Activated CD8-positive, alpha-beta memory T cell treated with anti-CD3 and anti-CD28 coated beads for 24 hours (primary cell): ENCODE measurements at places on chromosomes 7 and 10.
A peak's percentile ranks its signal among the peaks of the same experiment; 100 is the strongest.

DNA sequence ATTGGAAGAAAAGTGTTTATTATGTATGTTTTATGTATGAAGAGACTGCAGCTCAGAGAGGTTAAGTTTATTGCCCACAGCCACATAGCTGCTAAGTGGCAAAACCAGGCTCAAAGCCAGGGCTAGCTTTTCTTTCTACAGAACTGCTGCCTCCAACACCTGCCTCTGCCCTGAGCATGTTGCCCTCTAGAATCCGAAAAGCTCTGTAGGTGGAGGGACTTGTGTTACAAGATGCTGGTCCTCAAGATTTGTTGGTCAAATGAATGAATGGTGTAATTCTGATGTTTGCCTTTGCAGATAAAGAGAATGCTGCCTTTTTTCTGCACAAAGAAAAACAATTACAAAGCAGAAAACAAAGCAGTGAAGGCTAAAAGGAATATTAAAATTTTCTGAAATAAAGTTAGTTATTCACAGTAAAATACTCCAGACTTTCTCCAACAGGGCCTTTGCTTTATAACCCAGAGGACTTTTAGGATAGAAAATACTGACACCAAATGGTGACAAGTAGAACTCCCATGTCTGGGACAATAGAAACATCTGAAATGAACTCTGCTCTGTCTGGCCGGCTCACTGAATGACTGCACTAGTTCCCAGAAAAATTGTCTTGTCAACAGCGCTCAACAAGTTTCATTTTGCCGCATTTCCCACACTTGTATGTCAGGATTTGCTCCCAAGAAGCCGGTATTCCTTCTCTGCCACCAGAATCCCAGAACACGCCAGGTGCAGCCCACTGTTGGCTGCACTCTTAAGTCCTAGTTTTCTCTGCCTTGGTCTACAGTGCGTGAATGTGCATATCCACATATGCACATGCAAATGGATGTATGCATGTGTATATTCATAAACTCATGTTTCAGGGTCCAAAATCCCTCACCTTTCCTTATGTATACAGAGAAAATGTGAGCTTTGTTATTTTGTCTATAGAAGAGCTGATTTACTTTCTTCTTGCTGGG lies 11.0 kb upstream of the DNTT start:
- DNase-seq, result no peak

DNA sequence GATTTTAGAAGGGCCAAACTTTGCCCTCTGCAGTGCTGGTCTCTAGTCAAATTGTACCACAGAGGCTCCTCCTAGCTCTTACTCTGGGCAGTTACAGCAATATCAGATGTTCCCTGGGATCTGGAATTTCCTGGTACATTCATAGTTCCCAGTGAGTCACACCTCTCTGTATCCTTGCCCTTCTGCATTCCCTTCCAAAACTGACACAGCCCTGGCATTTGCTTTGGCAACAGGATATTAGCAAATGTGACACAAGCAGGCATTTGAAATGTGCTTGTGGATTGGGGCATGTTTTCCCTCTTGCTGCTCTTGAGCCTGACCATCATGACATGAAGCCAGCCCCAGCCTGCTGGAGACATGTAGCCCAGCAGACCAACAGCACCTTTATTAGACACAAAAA lies 284.7 kb upstream of the AKR1E2 start:
- no peak for DNase-seq

DNA sequence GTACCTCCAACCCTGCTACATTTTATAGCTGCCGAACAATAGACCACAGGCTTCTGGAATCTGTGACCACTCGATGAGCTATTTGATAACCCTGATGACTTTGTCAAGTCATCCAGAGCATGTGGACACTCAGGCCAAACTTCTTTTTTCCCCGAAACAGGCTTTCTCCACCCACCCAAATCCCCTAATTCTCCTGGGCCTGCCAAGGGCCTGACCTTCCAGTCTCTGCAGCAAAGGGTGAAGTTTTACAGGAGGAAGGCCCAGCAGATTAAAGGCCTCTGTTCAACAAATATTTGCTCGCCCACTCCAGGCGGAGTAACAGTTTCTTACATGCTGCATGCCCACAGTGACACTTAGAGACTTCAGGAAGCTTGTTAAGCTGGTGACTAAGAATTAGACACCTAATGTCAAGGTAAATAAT lies 2.0 kb downstream of the JCAD start:
- peak; percentile 28 for DNase-seq

DNA sequence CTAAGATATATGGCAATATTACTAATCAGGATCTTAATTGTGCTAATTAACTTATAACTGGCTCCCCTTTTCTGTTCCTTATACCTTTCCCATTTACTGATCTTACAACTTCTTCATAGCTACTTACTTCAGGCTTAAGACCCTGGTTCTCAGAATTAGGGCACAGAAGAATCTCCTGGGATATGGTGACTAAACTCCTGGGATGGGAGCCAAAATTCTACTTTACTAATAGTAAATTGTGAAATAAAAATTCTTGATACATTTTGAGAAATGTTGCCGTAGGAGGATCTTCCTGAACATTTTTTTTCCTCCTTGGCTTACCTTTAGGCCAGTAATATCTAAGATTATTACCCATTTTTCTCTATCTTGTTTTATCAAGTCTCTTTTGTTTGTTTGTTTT lies 309.5 kb downstream of the ATRNL1 start:
- no peak for DNase-seq

GRCh38 chr10:2475711-2476217 lies 591.6 kb upstream of the PFKP start:
- no peak for DNase-seq

GRCh38 chr7:28483112-28483511 lies 70.8 kb downstream of the CREB5 start:
- no peak for DNase-seq

DNA sequence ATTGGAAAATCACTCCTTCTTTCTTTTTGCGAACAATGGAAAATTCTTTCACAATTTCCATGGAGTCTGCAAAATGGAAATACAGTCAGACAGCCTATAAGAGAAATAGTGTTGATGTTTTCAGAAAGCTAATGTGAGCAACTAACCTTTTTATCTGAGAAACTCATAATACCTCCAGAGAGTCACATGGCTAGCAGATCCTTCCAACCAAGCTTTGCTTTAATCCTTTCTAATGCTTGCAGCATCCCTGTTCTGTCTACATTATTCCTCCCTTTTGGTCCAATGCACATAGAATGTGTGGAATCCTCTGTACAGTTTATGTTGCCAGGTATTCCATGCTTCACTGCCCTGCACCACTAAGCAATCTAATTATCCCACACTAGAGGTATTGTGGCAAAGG lies 717.5 kb upstream of the LRRN3 start:
- no peak for DNase-seq

- no peak for DNase-seq
These were observed 132.0 kb downstream of the WNT2 start for GRCh38 chr7:117190746-117191435.

GRCh38 chr10:110608087-110608486 lies 36.0 kb upstream of the RBM20 start:
- DNase-seq, result no peak

DNA sequence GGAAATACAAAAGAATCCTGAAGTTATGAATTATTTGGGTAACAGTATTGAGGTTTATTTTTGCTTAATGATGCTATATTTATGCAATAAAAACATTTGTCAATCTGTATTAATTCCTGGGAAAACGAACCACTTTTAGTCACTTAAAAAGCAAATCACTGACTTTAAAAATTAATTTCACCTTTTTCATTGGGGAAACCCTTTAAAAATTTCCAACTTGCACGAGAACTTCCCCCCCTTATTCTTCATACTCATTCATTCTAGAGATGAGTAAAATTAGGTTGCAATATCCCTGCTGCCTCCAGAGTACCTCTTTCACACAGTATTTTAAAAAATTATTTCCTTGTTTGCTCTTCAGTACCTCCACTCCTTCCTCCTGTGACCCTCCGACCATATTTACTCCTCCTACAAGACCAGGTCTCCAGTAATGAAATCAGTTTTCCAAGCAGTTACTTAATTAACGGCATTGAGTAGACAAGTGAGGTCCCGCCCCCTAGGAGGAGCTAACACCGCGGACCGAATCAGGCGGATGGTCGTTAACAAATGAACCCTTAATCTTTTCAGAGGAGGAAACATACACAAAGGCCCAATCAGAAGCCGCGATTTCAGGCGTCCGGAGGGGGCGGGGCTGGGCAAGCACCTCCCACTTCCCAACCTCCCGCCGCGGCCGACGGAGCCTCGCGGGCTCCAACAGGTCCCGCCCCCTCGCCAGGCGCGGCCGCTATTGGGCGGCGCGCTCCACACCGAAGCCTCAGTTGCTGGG lies 465 bp upstream of the TRIM24 start:
- DNase-seq, result peak; percentile 97

- DNase-seq, result no peak
These were observed 9.0 kb upstream of the RHBDD2 start for GRCh38 chr7:75869776-75870379.

DNA sequence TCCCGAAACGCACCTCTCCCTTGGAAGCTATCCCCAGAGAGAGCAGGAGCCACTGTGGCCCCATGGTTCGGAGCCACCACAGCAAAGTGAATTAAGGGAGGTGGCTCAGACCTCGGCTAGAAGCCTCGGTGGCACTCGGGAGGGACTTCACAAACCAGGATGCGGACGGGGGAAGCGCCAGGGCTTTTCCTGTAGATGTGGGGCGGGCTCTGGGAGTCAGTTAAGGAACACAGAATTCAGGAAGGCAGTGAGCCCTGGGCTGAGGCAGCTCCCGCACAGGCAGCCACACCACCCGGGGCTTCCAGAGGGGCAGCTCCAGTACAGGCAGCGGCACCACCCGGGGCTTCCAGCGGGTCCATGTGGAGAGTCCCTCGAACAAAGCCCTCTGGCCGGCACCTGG lies 42.7 kb upstream of the DPYSL4 start:
- DNase-seq, result no peak

GRCh38 chr10:100886091-100886490 lies 26.7 kb upstream of the SLF2 start:
- DNase-seq, result no peak

GRCh38 chr10:117783698-117784395 lies 241.3 kb downstream of the EMX2 start:
- no peak for DNase-seq

GRCh38 chr7:29071203-29071874 lies 75.0 kb downstream of the CPVL start:
- no peak for DNase-seq

DNA sequence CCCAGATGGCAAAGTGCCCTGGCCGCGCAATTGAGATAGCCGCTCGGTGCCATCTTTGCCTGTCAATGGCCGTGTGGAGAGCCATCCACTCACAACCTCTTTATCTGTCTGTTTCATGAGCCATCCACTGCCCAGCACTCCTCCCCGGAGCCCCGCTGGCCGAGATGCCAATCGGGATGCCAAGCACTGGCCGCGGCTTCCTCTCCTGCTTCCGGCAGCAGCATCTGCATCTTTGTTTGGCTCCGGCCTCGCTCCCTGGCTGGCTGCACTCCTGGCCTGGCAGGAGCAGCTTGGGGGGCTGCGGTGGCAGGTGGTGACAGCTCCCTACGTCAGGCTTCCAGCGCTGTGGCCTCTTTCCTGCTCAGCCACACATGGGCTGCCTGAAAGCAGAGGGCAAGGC lies 231.7 kb downstream of the USP6NL start:
- DNase-seq, result no peak

- no peak for DNase-seq
These were observed 256.4 kb downstream of the KIAA1217 start for GRCh38 chr10:24465124-24465874.

GRCh38 chr10:52053497-52053896 lies 260.6 kb upstream of the DKK1 start:
- no peak for DNase-seq

DNA sequence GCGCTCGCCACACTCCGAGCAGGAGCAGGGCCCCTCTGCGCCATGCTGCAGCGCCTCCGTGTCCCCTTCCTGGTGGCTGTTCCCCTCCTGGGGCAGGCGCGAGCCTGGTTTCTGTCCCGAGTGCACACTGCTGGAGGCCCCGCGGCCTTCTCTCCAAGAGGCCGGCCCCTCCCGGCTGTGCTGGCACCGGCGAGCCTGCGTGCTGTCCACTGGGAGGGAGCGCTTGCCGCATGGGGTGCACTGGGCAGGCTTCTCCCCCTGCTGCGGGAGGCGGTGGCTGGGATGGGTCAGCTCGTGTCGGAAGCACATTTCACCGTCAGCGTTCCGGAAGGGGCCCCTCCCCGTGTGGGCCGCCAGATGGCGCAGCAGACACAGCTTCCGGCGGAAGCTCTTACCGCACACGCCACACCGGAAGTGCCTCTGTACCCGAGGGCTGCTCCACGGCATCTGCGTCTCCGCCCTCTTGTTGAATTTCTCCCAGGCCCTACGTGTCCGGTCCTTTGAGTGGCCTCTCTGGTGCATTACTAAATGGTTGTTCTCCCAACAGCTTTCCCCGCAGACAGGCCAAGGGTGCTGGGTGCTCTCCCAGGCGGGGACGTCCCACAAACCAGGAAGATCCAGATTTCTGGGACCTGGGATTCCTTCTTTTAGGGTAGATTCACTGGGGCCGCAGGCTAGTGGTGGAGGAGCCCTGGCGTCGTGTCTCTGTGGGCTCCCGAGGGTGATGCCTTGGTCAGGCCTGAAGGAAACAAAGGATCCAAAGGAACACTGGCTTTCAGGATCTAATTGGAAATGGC lies 18.7 kb downstream of the ZNF786 start:
- peak; percentile 74 for DNase-seq
